Heart right ventricle (tissue), 16 donors: ENCODE measurements at places on chromosomes 4 and X. TPM values are rescaled to one million over a fixed set of nuclear protein-coding genes. Genes with fewer than 3 reads are reported as not detected.

The HTRA3 gene
- polyA plus RNA-seq = 56.7 TPM

The DKC1 gene
- polyA plus RNA-seq = 25.0 TPM

The PAGE2 gene
- not detected for polyA plus RNA-seq

The SPANXD gene
- not detected for polyA plus RNA-seq

The C4orf36 gene
- polyA plus RNA-seq = 0.10 TPM

The WDR13 gene
- polyA plus RNA-seq = 292 TPM

The LGI2 gene
- polyA plus RNA-seq = 1.1 TPM

The SSX2 gene
- polyA plus RNA-seq = not detected

The STIM2 gene
- 5.2 TPM for polyA plus RNA-seq

The USP26 gene
- not detected for polyA plus RNA-seq

The HDX gene
- polyA plus RNA-seq = 0.29 TPM

The JAKMIP1 gene
- polyA plus RNA-seq = not detected

The HTT-AS gene
- not detected for polyA plus RNA-seq

The ADH7 gene
- polyA plus RNA-seq = 0.04 TPM

The VEGFC gene
- polyA plus RNA-seq = 5.4 TPM

The NLGN3 gene
- polyA plus RNA-seq = 0.16 TPM

The OPRPN gene
- polyA plus RNA-seq = not detected

The VSIG4 gene
- 17.5 TPM for polyA plus RNA-seq

The CYLC1 gene
- polyA plus RNA-seq = not detected

The CSAG3 gene
- polyA plus RNA-seq = not detected

The MXRA5 gene
- 0.15 TPM for polyA plus RNA-seq

The PWWP3B gene
- polyA plus RNA-seq = 2.9 TPM

GRCh38 chr4:169410839-169411770 is 140.3 kb upstream of the SH3RF1 start:
- no peaks in the 10 kb centered on the region for H3K36me3 ChIP-seq
- H3K4me3 ChIP-seq = no peak overlapping the region
- H3K27me3 ChIP-seq = no peaks in the 10 kb centered on the region
- H3K4me1 ChIP-seq = no peaks in the 10 kb centered on the region

DNA sequence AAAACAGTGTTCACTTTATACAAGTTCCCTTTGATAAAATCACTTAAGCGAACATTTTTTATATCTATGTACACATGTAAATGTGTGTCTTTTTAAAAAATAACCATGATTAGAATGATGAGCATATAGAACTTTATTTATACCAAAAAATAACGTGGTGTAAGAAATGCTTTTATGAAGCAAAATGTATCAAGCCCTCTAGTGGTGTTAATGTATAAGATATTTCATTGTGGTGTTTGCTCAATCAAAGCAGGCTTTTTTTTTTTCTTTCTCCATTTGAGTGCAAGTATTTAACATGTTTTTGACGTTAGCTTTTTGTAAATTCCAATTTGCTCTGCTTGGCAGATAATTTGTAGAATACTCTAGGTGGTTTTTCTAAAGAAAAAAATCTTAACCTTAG is 2092.4 kb upstream of the TENM3 start:
- H3K4me3 ChIP-seq = no peak overlapping the region
- no peak for DNase-seq
- no peaks in the 10 kb centered on the region for H3K36me3 ChIP-seq
- H3K27me3 ChIP-seq = no peaks in the 10 kb centered on the region
- no peak overlapping the region for H3K27ac ChIP-seq

GRCh38 chr4:26299254-26299882 is 21.4 kb upstream of the RBPJ start:
- no peaks in the 10 kb centered on the region for H3K36me3 ChIP-seq
- no peak for DNase-seq
- H3K4me1 ChIP-seq = no peaks in the 10 kb centered on the region
- H3K27ac ChIP-seq = no peak overlapping the region

- H3K36me3 ChIP-seq = no peaks in the 10 kb centered on the region
- no peak overlapping the region for H3K4me3 ChIP-seq
- H3K27me3 ChIP-seq = no peaks in the 10 kb centered on the region
- no peak for DNase-seq
- no peak overlapping the region for H3K27ac ChIP-seq
These were observed 2.7 kb downstream of the N4BP2 start for GRCh38 chr4:40059362-40059761.

GRCh38 chrX:5449323-5449722 is 779.3 kb downstream of the NLGN4X start:
- H3K4me3 ChIP-seq = no peak overlapping the region
- no peaks in the 10 kb centered on the region for H3K36me3 ChIP-seq
- DNase-seq = no peak
- H3K27me3 ChIP-seq = no peaks in the 10 kb centered on the region

GRCh38 chr4:109548655-109549054 is 11.4 kb upstream of the MCUB start:
- H3K27ac ChIP-seq = no peak overlapping the region
- no peaks in the 10 kb centered on the region for H3K27me3 ChIP-seq
- DNase-seq = peak; percentile 22
- H3K4me1 ChIP-seq = no peaks in the 10 kb centered on the region

DNA sequence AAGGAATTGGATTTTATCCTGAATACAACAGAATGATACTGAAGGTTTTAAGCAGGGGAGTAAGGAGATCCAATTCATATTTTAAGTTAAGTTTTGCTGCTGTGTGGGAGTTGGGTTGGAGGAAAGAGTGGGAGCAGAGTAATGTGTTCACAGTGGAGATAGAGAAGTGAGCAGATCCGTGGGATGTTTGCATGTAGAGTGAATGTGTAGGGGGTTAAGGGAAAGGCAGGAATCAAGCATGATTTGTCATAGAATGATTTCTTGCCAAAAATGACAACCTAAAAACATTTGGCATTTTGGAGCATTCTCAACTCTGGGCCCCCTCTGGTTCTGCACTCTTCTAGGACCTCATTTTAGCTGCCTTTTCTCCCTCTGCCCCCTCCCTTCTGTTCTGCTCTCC is 76.6 kb downstream of the ARHGAP10 start:
- H3K36me3 ChIP-seq = no peaks in the 10 kb centered on the region
- H3K27me3 ChIP-seq = no peaks in the 10 kb centered on the region
- peaks cover 47% of the 10 kb centered on the region for H3K4me1 ChIP-seq
- DNase-seq = no peak

DNA sequence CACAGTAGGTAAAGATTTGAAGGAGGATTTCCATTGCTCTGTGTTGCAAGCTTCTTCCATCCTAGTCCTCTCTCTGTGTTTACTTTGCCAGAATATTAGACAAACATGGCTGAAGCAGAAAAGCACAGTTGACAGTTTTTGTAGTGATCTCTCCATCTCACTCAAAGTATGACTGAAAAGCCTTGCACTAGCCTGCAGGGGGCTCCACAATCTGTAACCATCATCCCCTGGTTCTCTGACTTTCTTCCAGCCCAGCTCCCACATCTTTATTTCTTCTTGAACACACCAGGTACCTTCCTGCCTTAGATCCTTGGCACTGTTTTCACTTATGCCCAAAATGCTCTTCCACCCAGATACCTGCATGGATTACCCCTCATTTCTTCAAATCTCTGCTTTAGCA is 34.1 kb upstream of the HHIP start:
- no peaks in the 10 kb centered on the region for H3K4me1 ChIP-seq
- no peak overlapping the region for H3K27ac ChIP-seq
- DNase-seq = no peak
- no peaks in the 10 kb centered on the region for H3K36me3 ChIP-seq

- no peak overlapping the region for H3K27ac ChIP-seq
- H3K27me3 ChIP-seq = no peaks in the 10 kb centered on the region
- no peak for DNase-seq
- H3K4me1 ChIP-seq = no peaks in the 10 kb centered on the region
- peaks cover 63% of the 10 kb centered on the region for H3K36me3 ChIP-seq
These were observed 31.1 kb downstream of the CEP44 start for GRCh38 chr4:174314770-174315169.

GRCh38 chrX:8273451-8273895 is 102.4 kb upstream of the VCX2 start:
- H3K27ac ChIP-seq = no peak overlapping the region
- no peak overlapping the region for H3K4me3 ChIP-seq
- H3K4me1 ChIP-seq = no peaks in the 10 kb centered on the region
- DNase-seq = no peak
- H3K36me3 ChIP-seq = no peaks in the 10 kb centered on the region

GRCh38 chr4:86895692-86896488 is 3.7 kb upstream of the C4orf36 start:
- H3K36me3 ChIP-seq = no peaks in the 10 kb centered on the region
- no peak for DNase-seq
- H3K27me3 ChIP-seq = no peaks in the 10 kb centered on the region
- no peak overlapping the region for H3K4me3 ChIP-seq
- H3K4me1 ChIP-seq = no peaks in the 10 kb centered on the region

GRCh38 chr4:54230484-54231418 is 1.7 kb downstream of the PDGFRA start:
- peak; percentile 20 for DNase-seq
- H3K27me3 ChIP-seq = peaks cover 71% of the 10 kb centered on the region
- no peaks in the 10 kb centered on the region for H3K36me3 ChIP-seq
- peak overlapping the region; percentile 62 for H3K4me3 ChIP-seq

DNA sequence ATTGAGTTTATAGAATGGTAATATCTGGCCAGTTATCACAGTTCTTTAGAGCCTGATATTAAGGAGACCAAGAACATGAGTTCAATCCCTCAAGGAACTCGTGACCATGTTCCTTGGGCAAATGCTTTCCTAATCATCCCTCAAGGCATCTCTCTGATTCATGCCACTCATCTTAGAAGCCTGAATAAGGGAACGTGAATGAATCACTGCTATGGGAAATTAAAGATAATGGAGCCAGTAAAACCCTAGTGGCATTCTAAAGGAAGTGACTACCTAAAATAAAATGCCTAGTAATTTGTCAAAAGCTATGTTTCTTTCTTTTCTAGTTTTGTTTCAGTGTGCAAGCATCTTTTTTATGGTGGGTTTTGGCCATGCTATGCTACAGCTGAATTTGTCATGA is 1161.3 kb downstream of the C4orf33 start:
- H3K36me3 ChIP-seq = no peaks in the 10 kb centered on the region
- H3K27ac ChIP-seq = no peak overlapping the region
- no peaks in the 10 kb centered on the region for H3K27me3 ChIP-seq

GRCh38 chrX:65755786-65756185 is 88.3 kb downstream of the MSN start:
- no peaks in the 10 kb centered on the region for H3K36me3 ChIP-seq
- no peaks in the 10 kb centered on the region for H3K4me1 ChIP-seq
- no peak overlapping the region for H3K4me3 ChIP-seq
- no peaks in the 10 kb centered on the region for H3K27me3 ChIP-seq
- no peak overlapping the region for H3K27ac ChIP-seq
- no peak for DNase-seq

DNA sequence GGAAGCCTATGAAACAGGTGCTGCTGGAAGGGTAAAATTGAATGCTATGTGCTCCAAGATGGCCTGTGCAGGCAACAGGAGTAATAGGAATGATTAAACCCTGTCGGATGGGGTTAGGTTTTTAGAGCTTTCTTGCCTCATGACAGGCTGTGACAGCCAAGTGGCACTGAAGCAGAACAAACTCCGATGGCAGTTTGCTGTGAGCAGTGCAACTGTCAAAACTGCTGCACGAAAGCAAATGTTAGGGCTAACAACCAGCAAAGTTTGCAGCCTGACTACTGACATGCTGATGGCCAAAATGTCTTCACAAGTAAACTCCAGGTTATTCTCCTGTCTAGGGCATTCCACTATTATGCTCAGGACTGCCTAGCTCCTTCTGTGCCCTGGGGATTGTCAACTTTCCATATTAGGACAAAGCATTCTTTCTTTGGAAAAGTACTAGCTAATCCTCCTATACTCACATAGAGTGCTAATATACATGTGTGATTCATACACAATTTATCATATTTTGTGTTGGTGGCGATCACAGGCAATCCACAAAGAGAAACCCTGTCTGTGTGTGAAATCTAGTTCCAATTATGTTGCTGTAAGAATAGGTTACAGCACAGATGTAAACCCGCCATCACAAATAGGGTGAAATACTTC is 486.6 kb upstream of the TENM3 start:
- no peaks in the 10 kb centered on the region for H3K27me3 ChIP-seq
- H3K4me3 ChIP-seq = no peak overlapping the region
- DNase-seq = no peak
- H3K36me3 ChIP-seq = no peaks in the 10 kb centered on the region
- H3K27ac ChIP-seq = no peak overlapping the region

DNA sequence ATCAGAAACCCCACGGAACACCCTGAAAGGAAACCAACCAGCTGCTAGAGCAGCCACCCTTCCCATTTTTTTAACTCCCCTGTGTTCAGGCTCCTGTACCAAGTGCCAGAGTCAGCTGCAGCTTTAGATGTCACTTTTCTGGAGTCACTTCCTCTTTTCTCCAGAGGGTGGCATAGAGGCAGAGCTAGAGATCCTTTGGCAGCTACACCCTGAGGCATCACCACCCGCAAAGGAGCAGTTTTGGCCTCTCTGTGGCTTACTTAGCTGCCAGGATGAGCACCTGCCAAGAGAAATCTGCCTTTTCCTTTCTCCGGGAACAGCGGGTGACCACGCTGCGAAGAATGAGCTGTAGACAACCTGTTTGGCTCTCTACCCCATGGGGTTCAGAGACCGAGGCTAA is 58.0 kb upstream of the CHRDL1 start:
- no peaks in the 10 kb centered on the region for H3K4me1 ChIP-seq
- H3K4me3 ChIP-seq = no peak overlapping the region
- H3K36me3 ChIP-seq = no peaks in the 10 kb centered on the region
- no peaks in the 10 kb centered on the region for H3K27me3 ChIP-seq
- H3K27ac ChIP-seq = no peak overlapping the region

GRCh38 chrX:110734894-110735541 is 60.6 kb downstream of the CHRDL1 start:
- no peaks in the 10 kb centered on the region for H3K36me3 ChIP-seq
- H3K4me3 ChIP-seq = no peak overlapping the region
- H3K27ac ChIP-seq = no peak overlapping the region
- no peaks in the 10 kb centered on the region for H3K4me1 ChIP-seq
- DNase-seq = no peak
- H3K27me3 ChIP-seq = no peaks in the 10 kb centered on the region

DNA sequence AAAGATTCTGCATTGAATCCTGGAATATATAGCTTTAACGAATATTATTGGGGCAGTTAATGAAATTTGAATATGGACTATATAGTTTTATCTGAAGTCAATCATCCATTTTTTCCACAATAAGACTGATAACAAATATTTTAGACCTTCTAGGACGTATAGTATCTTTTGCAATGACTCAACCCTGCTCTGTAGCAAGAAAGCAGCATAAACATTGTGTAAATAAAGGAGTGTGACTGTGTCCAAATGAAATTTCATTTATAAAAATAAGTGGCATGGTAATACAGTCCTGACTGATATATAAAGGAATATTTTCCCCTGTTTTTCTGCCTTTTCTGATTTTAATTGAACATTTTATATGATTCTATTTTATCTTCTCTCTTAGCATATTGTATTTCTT is 947.7 kb upstream of the SLIT2 start:
- no peak overlapping the region for H3K4me3 ChIP-seq
- H3K27me3 ChIP-seq = no peaks in the 10 kb centered on the region
- no peak overlapping the region for H3K27ac ChIP-seq
- H3K4me1 ChIP-seq = no peaks in the 10 kb centered on the region

GRCh38 chr4:17962171-17962570 is 59.4 kb downstream of the LCORL start:
- H3K27me3 ChIP-seq = no peaks in the 10 kb centered on the region
- H3K27ac ChIP-seq = no peak overlapping the region
- H3K4me3 ChIP-seq = no peak overlapping the region
- H3K36me3 ChIP-seq = no peaks in the 10 kb centered on the region
- DNase-seq = no peak
